ENCODE measurements at places on chromosomes 3 and 15.
A peak's percentile ranks its signal among the peaks of the same experiment; 100 is the strongest.

GRCh38 chr3:9105421-9105820, 142.1 kb upstream of the RAD18 start:
- DNase-seq, result no peak

DNA sequence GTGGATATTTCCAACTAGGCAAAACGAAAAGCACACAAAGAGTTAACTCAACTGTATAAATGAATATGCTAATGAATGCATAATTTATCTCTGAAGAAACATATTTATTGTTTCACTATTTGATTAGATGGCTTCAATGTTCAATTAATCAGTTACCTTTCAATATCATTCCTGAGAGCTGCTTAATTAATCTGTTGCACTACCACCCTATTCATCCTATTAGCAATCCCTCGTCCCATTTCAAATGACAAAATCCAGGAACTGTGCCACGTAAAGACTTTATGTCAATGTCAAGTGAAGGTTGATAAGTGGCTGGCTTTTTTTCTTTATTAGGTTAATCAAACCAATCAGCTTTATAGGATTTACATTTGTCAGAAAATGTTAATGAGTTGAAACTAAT, 82.7 kb downstream of the ALCAM start:
- no peak for DNase-seq

- no peak for DNase-seq
Measured at GRCh38 chr3:116939550-116939949, 230.0 kb downstream of the TUSC7 start.

DNA sequence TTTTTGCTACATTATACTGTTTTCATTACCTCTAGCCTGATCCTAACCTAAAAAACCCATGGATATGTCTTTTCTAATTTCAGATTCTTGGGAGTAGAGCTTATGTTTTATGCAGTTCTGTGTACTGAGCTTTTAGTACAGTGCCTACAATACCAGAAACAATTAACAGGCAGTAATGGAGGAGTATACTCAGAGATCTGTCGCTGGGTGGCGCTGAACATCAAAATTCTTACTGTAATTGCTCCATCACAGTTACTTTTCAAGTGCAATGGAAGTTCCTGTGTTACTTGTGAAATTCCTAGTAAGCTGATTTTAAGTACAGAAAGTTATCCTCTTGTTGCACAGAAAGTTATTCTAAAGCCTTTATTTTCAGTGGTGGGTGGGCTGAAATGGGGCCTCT, 66.9 kb downstream of the RNF13 start:
- DNase-seq, result peak; percentile 0

DNA sequence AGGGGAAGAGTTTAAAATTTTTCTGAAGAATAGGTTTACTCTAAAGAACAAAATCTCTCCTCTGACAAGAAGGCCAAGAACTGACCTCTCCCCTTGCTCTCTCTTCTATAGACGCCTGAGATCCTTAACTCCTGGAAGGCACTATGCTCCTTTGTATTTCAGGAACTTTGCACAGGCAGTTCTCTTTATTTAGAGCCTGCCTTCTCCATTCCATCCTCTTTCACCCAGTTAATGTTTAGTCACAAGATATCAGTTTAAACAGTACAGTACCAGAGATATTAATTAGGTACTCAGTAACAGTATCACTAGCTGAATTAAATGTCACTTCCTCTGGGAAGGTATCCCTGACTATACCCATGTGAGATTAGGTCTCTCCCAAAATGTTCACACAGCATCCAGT, 33.5 kb downstream of the HERC1 start:
- no peak for DNase-seq

GRCh38 chr3:1578124-1578806, 485.4 kb downstream of the CNTN6 start:
- DNase-seq, result no peak

DNA sequence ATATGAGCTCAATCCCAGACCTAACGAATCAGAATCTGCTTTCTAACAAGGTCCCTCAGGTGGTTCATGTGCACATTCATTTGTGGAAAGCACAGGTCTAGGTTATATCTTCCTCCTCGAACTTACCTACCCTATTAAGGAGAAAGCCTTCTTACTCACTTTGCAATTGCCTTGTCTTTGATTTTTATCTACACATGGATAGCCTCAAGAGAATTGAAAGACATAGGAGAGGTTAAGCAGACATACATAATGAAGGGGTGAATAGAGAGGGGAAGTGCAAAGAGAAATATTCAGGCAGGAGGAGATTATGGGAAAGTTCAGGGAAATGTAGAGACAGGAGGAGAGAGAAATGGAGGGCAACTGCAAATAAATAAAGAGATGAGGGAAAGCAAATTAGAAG, 422.9 kb upstream of the ADAMTS9 start:
- DNase-seq, result no peak

- no peak for DNase-seq
Measured at GRCh38 chr3:114830652-114831051, 316.4 kb downstream of the ZBTB20 start.

DNA sequence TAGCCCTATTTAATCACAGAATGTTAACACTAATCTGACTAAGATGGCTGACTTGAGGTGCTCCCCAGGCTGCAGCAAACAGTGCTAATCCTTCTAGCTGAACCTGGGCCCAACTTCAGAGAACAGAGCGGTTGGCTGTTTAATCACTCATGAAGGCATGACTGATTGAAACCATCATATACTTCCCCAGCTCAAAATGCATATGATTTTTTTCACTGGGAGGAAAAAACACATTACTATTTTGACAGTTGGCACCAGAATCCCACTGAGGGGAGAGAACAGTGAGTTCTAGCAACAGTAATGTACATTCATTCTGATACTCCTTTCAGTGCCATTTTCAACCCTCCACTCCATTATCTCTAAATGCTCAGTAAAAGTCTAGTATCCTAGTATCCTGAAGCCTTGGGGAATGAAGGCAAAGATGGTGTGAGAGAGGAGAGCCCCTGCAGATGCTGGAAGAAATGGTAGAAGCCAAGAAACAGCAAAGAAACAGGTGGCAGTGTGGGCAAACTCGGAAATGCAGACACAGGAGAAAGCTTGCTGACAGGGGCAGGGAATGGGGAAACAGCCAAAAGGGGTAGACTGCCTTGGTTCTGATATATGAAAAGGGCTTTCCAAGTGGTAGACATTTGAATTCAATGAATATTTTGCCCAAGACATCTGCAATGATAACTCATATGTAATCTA, 34.4 kb upstream of the CASR start:
- no peak for DNase-seq

GRCh38 chr15:68986322-68986721, 28.2 kb upstream of the NOX5 start:
- DNase-seq, result no peak

- no peak for DNase-seq
Measured at GRCh38 chr3:52857864-52858263, 23.0 kb upstream of the MUSTN1 start.

GRCh38 chr3:31064021-31064420, 169.6 kb upstream of the GADL1 start:
- DNase-seq, result no peak

DNA sequence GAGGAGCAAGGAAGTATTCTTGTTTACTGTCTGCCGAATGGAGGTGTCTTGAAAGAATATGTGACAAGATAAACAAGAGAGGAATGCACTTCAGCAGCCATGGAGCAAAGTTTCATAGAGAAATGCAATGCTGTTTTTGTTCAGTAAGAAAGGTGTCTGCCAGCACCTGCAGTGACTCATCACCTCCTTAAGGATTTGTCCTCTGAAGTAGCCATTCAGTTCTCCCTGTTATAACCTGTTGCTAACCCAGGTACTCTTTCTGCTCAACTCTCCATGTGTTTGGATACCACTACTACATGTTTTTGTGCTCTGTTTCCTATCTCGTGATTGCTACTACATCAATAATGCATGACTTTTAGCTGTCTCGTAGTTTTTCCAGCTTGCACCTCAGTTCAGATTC, 328.9 kb downstream of the CHL1 start:
- DNase-seq, result no peak

DNA sequence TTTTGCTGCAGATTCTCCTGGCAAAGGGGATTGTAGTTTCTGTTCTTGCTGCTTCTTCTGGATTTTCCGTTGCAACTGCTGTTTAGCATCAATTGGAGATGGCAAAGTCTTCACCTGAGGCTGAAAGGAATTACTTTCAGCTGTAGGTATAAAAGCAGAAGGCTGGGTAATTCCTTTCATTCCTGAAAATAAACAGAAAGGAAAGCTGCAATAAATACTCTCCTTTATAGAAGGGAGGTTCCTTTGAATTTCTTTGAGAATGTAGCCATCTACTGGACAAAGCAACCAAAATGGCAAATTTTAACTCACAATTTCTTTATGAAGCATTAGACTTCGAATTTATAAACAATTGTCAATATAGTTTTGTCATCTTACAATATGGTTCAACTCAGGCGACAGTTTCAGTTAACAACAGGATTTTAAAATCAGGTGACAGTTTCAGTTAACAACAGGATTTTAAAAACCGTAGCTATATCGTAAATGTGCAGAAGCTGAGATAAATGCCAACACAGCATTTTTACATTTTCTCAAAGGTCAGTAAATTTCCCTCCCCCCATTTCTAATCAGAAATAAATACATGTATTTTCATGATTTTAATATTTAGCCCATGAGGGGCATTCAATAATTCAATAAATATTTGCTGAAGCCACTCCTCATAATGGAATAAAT, 104.9 kb upstream of the NEDD4 start:
- DNase-seq, result no peak

GRCh38 chr3:29686889-29687592, 406.2 kb downstream of the RBMS3 start:
- no peak for DNase-seq

DNA sequence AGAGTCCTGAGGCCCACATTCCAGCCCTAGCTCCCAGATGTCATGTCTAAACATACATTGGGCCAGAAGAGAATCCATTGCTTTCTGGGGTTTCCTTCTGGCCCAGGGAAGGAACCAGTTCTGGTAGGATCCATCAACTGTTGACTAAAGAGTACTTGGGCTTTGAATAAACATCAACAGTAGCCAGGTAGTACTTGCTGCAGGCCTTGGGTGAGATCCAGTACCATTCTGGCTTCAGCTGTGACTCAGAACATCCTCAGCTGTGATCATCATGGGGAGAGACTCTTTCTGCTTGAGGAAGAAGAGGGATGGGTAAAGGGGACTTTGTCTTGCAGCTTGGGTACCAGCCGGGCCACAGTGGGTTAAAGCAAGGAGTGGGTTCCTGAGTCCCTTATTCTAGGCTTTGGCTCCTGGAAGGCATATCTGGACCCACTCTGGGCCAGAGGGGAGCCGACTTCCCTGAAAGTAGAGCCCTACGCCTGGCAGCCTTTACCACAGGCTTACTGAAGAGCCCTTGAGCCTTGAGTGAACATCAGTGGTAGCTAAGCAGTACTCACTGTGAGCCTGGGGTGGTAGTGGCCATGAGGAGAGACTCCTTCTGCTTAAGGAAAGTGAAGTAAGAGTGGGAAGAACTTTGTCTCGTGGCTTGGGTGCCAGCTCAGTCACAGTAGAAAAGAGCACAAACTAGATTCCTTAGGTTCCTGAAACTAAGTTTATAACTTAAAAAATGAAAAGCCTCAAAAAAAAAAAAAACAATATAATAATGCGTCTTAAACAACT, 128.3 kb downstream of the GOLIM4 start:
- DNase-seq, result no peak

DNA sequence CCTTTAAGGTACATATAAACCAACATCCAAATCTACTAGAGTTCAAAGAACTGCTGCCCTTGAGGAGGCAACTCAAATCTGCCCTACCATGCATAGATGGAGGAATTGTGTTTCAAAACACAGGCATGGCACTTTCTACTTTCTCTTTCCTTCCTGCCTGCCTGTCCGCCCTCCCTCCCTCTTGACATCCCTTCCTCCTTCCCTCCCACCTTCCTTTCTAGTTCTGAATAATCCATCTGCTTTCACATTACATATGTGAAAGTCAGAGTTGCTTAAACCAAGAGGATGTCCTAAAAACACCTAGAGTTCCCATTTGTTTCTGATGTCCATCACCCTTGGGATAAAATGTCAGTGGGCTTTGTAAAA, 537.6 kb downstream of the FOXP1 start:
- DNase-seq, result no peak

GRCh38 chr3:99626417-99626788, 12.0 kb upstream of the COL8A1 start:
- no peak for DNase-seq

- DNase-seq, result no peak
Measured at GRCh38 chr3:194161131-194162045, 25.4 kb downstream of the HES1 start.

- no peak for DNase-seq
Measured at GRCh38 chr3:69181592-69182211, 59.3 kb upstream of the LMOD3 start.

- DNase-seq, result no peak
Measured at GRCh38 chr3:72488738-72489035, 359.6 kb downstream of the SHQ1 start.

GRCh38 chr3:48118322-48118721, 69.9 kb downstream of the CDC25A start:
- no peak for DNase-seq

GRCh38 chr15:82647045-82647834, at the start of gene CPEB1:
Gene CPEB1 (minus strand): TSS chr15:82647363. CDS start chr15:82628459, 18,904 bp downstream.
- DNase-seq, result peak; percentile 7

- no peak for DNase-seq
Measured at GRCh38 chr3:10280177-10280529, 12.6 kb downstream of the GHRL start.

DNA sequence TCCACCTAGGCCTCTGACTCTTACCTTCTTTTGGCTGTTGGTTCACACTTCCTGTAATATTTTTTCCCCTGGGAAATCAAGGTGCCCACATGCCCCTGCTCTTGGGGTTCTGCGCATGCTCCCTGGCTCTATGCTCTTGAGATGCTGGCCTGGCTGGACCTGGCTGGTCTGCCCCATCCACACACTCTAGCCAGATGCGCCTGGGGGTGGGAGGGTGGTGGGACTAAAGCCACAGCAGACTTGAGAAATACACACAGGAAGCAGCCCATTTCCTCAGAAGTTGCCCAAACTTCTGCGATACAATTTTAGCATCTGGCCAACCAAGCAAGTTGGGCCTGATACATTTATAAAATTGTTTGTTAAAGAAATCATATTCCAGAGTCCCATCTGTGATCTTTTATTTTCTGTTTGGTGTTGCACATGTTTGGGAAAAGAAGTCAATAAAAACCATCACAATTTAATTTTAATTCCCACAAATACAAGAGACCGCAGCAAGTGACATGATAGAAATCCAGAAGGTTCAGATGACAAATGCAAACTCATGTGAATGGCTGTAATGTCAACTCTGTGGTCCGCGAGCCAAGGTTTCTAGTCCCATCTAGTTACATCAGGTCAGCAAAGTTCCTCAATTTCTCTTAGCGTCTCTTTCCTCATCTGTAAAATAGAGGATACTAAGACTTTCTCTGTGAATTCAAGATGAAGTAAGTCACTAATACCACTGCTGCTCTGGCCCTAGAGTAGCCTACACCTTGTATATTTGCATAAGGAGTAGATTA, 55.9 kb upstream of the MEF2A start:
- no peak for DNase-seq

DNA sequence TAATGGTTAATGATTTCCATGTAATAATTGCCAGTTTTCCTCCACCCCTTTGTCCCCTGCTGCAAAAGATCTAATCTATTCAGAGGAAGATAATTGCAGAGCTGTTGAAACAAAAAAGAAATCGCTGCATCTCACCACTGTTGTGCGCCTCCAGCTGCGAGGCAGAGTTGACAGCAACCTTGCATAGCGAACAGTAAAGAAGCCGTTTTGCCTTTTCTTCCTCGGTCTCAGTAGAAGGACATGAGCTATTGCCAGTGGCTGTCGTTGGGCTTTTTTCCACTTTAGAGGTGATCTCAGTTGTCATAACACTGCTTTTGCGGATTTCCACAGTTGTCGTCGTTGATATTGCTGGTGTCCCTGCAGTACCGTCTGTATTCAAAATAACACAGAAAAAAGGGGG, 314.2 kb downstream of the ZNF385D start:
- no peak for DNase-seq
